Fibroblast of villous mesenchyme (primary cell): ENCODE measurements at places on chromosomes 1 and 21. TPM values are rescaled to one million over a fixed set of nuclear protein-coding genes. Genes with fewer than 3 reads are reported as not detected.

- DNase-seq, result no peak
Observed at GRCh38 chr1:182699393-182700350, 15.3 kb upstream of the RGS8 start.

PINK1 gene
- total RNA-seq, result 61.3 and 64.4 TPM in 2 replicates

ELAVL4 gene
- total RNA-seq, result not detected in 2 replicates

REN gene
- total RNA-seq, result 4.3 and 8.7 TPM in 2 replicates

- no peak for DNase-seq
Observed at GRCh38 chr1:241401156-241401555, 44.2 kb upstream of the RGS7 start.

GRCh38 chr1:196183941-196184340, 424.3 kb downstream of the KCNT2 start:
- DNase-seq, result peak; percentile 2

KIRREL1 gene
- total RNA-seq, result 120 TPM in 2 replicates

SH2D2A gene
- not detected in 2 replicates for total RNA-seq

- no peak for DNase-seq
Observed at GRCh38 chr1:116915086-116915661, 5.5 kb downstream of the PTGFRN start.

GRCh38 chr1:10675813-10676212, 120.6 kb downstream of the CASZ1 start:
- DNase-seq, result no peak

OR6K3 gene
- total RNA-seq, result not detected in 2 replicates

- no peak for DNase-seq
Observed at GRCh38 chr21:45091550-45092322, 17.4 kb downstream of the ADARB1 start.

DNA sequence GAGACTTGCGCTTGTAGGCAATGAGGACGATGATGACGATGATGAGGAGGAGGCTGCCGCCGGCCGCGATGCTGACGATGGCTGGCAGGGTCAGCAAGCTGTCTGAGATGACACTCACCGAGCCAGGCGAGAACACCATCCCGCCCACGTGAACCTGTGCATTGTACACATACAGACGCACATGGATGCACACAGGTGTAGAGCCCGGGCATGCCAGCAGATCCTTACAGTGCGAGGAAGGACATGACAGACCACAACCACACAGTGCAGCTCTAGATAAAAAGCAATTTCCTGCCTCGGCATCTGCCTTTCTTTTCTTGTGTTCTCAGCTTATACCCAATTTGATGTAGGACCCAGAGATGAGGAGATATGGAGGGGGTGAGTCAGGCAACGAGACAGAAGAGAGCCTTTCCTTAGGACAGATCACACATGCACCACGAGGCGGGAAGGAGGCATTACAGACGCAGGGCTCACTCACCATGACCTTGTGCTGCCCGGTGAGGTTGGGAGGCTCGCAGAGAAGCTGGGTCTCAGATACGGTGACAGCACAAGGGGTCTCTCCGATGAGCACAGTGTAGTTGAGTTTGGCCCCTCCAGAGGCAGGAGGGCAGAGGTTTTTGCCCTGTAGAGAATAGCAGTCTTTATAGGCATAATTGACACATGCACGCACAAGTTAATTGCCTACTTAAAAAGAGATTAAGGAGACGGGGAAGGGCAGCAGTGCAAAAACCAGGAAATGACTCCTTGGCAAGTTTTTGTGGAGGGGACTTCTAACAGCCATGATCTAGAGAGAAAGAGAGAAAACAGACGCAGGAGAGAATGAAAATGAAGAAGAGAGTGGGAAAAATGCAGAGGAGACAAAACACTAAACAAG, 133.9 kb upstream of the CD34 start:
- DNase-seq, result no peak

SYT11 gene
- total RNA-seq, result 27.4 and 47.5 TPM in 2 replicates

DNA sequence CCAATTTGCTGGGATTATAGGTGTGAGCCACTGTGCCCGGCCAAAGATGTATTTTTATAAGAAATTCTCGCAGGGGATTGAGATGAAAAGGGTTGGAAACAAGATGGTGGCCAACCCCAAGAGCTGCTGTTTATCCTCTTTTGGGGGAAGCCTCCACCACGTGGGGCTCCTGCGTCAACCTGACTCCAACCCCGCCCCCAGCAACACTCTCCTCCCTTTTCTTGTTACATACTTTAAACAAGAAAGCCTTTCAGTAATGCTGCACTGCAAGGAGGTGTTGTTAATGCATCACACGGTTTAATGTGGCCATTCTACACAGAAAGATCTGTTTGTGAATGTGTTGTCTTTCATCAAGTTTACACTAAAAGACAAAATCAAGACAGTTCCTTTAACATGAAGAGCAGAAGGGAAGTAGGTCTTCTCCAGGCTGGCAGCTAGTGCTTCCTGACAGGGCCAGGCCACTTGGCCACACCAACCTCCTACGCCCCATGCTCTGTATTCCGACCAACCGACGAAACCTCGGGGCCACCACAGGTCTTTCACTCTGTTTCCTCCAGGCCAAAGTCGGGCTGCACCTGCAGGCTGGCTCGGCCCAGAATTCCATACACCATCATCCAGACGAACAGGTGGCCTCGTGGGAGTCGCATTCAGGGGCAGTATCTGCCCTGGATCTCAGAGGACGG, 25.9 kb downstream of the C2CD2 start:
- DNase-seq, result no peak

GRCh38 chr1:35447278-35447677, 109.9 kb downstream of the KIAA0319L start:
- peak; percentile 54 for DNase-seq

DNA sequence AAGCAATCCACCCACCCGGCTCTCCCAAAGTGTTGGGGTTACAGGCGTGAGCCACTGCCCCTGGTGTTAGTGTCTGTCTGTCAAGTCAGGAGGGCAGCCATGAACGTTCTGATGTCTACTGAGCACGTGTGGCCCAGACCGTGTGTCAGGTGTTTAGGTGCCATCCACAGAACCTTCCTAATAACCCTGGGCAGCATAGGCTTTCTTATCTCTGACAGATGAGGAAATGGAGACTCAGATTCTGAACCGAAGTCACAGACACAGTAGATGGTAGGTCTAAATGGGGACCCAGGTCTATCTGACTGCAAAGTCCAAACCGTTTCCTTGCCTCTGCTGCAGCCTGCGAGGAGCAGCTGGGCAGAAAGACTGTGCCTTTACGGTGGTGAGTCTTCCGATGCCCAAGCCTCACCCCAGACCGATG, 622 bp upstream of the IL6R start:
- DNase-seq, result no peak

- DNase-seq, result peak; percentile 62
Observed at GRCh38 chr1:185541871-185542301, 192.3 kb upstream of the HMCN1 start.

GRCh38 chr1:51990478-51990965, at the start of gene RAB3B:
Gene RAB3B, minus strand, starts transcription at chr1:51990700. Its CDS starts 13,583 bp downstream, at chr1:51977117.
- peak; percentile 48 for DNase-seq

DNA sequence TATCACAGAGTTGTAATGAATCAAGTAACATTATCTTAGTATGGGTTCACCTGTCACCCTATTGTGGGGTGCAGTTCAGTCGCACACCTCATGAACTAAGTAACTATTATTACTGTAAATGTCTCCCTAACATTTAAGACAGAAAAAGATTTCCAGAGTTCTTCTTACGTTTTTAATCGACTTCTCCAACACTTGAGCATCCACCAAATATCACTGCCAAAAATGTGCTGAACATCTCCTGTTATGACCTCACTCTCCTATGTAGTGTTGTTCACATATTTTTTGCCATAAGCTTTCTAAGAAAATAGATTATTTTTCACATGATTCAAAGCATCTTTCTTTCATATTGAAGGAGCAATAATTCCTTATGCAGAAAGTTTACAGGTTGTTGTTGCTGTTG, 1.3 kb downstream of the TTLL7 start:
- DNase-seq, result no peak

GRCh38 chr1:243354511-243355153, 98.8 kb downstream of the SDCCAG8 start:
- DNase-seq, result peak; percentile 68

GRCh38 chr1:169904834-169905233, 11.1 kb upstream of the SCYL3 start:
- DNase-seq, result no peak

- DNase-seq, result no peak
Observed at GRCh38 chr1:22633697-22634463, 2.5 kb upstream of the C1QA start.

- DNase-seq, result no peak
Observed at GRCh38 chr1:218400624-218401023, 55.5 kb downstream of the TGFB2 start.

DNA sequence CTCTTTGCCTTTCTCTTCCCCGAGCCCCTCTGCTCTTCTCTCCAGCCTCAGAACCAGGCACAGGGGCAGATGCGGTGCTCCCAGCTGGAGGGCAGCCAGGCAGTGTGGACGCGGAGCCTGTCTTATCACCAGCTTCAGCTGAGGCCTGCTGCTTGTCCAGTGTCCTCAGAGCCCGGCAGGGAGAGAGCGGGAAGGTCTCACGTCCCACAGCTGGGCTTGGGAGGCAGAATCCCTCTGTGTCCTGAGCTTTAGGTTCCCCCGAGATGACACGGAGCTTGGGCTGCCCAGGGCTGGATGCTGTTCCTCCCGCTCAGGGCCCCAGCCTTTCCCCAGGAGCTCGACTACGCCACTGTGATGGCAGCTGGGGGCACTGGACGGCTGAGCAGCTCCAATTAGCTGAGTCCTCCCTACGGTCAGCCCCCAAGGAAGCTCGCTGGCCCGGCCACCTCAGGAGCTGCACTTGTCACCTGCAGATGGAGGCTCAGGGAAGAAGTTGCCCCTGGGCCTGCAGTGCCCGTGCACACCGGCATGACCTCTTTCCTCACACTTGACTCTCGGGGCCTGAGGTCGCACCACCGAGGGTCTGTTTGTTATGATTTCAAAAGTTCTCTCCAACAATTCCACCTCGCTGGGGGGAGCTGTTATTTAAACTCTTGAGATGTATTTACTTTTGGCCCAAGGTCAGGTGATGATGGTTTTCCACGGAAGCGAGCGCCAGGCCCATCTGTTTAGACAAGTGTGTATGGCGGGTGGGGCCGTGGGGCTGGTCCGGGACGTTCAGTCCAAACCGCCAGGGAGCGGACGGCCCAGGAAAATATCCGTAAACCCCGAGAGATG, 127.3 kb downstream of the SIK1 start:
- DNase-seq, result no peak

RNU1-3 gene
- under 0.01 TPM in 1 of 2 replicates, not detected in the other for total RNA-seq

- peak; percentile 17 for DNase-seq
Observed at GRCh38 chr1:23524716-23525401, 6.2 kb downstream of the E2F2 start.

LMX1A gene
- not detected in 2 replicates for total RNA-seq

- no peak for DNase-seq
Observed at GRCh38 chr1:59233444-59233843, 63.5 kb upstream of the FGGY start.

GRCh38 chr21:32140151-32140550, 138.7 kb downstream of the MIS18A start:
- DNase-seq, result no peak

DNA sequence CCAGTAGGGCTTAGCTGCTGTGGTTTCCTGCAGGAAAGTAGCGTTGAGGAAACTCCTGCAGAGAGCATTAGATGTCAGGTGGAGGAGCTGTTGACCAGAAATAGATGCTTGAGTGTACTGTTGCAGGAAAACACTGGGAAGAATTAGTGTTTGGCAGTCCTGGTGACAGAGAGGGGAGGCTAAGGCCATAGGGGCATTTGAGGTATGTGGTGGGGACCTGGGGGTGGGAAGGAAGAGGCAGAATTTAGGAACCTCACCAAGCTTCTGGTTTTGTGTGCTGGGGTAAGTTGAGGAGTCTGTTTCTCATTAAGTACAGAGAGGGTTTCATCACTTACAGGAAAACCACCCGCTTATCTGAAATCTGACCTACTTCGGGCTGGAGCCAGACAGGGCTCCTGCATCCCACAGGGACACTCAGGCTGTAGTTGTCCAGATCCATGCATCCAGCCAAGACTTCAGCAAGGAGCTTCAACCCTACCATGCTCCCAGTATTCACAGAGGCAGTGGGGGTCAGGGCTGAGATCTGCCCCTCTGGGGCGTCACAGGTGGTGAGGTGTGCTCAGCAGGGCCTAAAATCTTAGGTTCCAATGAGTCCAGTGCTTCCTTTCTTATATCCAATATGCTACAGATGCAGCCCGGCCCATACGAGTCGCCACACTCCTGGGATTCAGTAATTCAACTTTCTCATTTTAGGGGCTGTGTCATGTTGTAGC, 15.1 kb downstream of the SH2D2A start:
- peak; percentile 96 for DNase-seq

DNA sequence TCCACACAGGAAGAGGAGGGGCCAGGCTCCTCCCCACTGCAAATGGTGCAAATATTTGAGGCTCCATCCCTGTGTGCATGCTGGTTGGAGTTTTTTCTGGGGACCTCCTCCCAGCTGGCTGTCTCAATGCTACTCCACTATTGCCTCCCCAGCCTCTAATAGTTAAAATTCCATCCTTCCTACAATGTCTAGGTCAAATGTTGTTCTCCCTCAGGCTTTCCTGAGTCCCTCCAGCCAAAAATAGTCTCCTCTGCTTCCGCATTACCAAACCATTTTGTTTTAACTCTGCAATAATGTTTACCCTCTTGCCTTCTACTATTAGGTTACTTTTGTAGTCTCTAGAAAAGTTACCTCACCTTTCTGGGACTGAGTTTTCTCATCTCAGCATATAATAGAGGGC, 29.6 kb upstream of the FMO1 start:
- DNase-seq, result peak; percentile 8
